ENCODE measurements at places on chromosomes 2 and 18. TPM values are rescaled to one million over a fixed set of nuclear protein-coding genes. Genes with fewer than 3 reads are reported as not detected.

- H3K4me1 ChIP-seq: no peaks in the 10 kb centered on the region
- no peaks in the 10 kb centered on the region for H3K36me3 ChIP-seq
- no peak overlapping the region for H3K27ac ChIP-seq
- no peak overlapping the region for H3K4me3 ChIP-seq
These were observed 92.5 kb upstream of the LRP1B start for GRCh38 chr2:142223309-142223708.

GRCh38 chr2:127012868-127013267, 94.1 kb downstream of the BIN1 start:
- no peak overlapping the region for H3K27ac ChIP-seq
- DNase-seq: peak; percentile 45

- no peak for DNase-seq
- H3K27me3 ChIP-seq: peaks cover 12% of the 10 kb centered on the region
- no peaks in the 10 kb centered on the region for H3K36me3 ChIP-seq
- H3K27ac ChIP-seq: no peak overlapping the region
- no peak overlapping the region for H3K4me3 ChIP-seq
These were observed 144.9 kb downstream of the ACTR3 start for GRCh38 chr2:114034742-114035141.

DNA sequence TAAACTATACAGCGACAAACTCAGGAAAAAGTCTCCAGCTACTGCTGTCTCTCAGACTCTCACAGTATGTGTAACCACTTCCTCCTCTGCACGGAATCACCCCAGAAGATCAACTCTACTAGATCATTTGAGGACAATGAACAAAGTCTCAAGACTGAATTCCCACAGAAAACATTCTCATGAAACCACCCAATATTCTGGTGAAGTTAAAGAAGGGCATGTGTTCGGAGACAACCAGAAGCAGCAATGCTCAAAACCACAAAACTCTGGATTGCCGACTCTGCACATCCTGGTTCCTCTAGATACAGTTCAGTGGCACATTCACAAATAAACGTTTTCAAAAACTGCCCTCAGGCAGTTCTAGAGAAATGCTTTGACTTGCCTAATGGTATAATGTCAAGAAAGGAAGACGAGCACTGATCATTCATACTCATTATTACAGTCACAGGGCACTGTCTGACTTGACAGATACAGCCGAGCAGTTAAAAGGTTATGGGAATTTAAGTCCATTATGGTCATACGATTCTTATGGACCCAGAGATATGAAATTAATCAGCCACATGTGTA, 91.9 kb upstream of the STK17B start:
- peak; percentile 64 for DNase-seq
- H3K4me1 ChIP-seq: peaks cover 5% of the 10 kb centered on the region
- no peaks in the 10 kb centered on the region for H3K27me3 ChIP-seq
- no peak overlapping the region for H3K4me3 ChIP-seq

GRCh38 chr18:77209587-77209986, 40.1 kb upstream of the GALR1 start:
- peaks cover 15% of the 10 kb centered on the region for H3K4me1 ChIP-seq
- peak overlapping the region; percentile 46 for H3K27ac ChIP-seq
- no peaks in the 10 kb centered on the region for H3K27me3 ChIP-seq
- no peak overlapping the region for H3K4me3 ChIP-seq
- peak; percentile 90 for DNase-seq
- H3K36me3 ChIP-seq: no peaks in the 10 kb centered on the region

ZNF804A gene
- 3.3 TPM for total RNA-seq

PXDN gene
- 153 TPM for total RNA-seq

KLHL30 gene
- under 0.01 TPM for total RNA-seq

- H3K27ac ChIP-seq: peak overlapping the region; percentile 85
- H3K27me3 ChIP-seq: no peaks in the 10 kb centered on the region
- peak; percentile 100 for DNase-seq
- no peak overlapping the region for H3K4me3 ChIP-seq
- H3K36me3 ChIP-seq: peaks cover 3% of the 10 kb centered on the region
These were observed 199.3 kb upstream of the EPAS1 start for GRCh38 chr2:46097714-46098480.

- H3K27me3 ChIP-seq: no peaks in the 10 kb centered on the region
- H3K27ac ChIP-seq: peak overlapping the region; percentile 99
- peak; percentile 78 for DNase-seq
- no peaks in the 10 kb centered on the region for H3K36me3 ChIP-seq
These were observed 138.0 kb downstream of the ZFP36L2 start for GRCh38 chr2:43088143-43089073.

DNA sequence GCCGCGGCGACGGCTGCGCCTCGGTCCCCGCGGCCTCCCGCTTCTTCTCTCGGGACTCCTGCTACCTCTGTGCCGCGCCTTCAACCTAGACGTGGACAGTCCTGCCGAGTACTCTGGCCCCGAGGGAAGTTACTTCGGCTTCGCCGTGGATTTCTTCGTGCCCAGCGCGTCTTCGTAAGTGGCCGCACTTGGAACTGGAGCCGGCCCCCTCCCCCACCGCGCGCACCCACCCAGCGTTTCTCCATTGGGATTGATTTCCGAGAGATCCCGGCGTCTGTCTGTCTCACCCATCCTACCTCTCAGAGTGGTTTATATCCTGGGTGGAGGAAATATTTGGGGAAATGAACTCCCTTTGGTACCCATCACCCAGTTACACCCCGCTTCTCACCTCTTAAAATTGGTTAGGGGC, 498 bp downstream of the ITGAV start:
- peak overlapping the region; percentile 83 for H3K4me3 ChIP-seq
- H3K27ac ChIP-seq: peak overlapping the region; percentile 83
- H3K36me3 ChIP-seq: no peaks in the 10 kb centered on the region

SULT1C2 gene
- total RNA-seq: not detected

GRCh38 chr2:240858871-240859270, 9.8 kb upstream of the AGXT start:
- no peak for DNase-seq
- H3K4me1 ChIP-seq: no peaks in the 10 kb centered on the region
- H3K36me3 ChIP-seq: no peaks in the 10 kb centered on the region
- peaks cover 43% of the 10 kb centered on the region for H3K27me3 ChIP-seq

DNA sequence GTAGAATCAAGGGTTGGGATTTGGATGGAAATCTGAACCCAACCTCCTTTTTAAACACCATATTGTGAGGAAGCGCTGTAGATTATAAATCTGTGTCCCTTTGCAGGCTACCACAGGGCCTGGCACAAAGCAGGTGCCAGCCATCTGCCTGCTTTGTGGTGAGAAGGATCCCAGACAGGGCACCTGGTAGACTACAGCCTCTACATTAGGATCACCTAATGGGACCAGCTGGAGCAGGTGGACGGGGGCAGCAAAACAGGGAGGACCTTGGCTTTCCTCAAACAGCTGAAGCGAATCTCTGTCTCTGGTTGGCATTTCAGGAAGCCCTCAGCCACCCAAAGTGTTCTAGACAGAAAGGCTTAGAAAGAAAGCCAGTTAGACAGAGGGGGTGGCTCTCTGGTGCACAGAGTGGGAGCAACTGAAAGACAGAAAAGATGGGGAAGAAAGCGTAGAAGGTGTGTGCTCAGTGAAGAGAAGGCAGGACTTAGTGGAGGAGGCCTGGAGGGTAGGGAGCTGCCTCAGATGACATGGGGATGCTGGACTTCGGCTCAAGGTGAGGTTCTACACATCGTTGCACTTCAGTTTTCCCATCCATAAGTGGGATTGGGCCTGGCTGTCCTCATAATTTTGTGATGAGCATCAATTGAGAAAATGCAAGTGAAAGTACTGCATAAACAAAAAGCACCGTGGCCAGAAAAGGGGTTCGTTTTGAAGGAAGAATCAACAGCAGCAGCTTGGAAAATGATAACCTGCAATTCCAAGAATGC, 350.8 kb downstream of the CYRIA start:
- H3K27ac ChIP-seq: no peak overlapping the region
- no peaks in the 10 kb centered on the region for H3K4me1 ChIP-seq
- H3K4me3 ChIP-seq: no peak overlapping the region
- no peaks in the 10 kb centered on the region for H3K27me3 ChIP-seq
- DNase-seq: no peak
- no peaks in the 10 kb centered on the region for H3K36me3 ChIP-seq

GRCh38 chr2:58131191-58132011, 84.8 kb downstream of the VRK2 start:
- H3K4me3 ChIP-seq: no peak overlapping the region
- peak overlapping the region; percentile 28 for H3K27ac ChIP-seq
- no peaks in the 10 kb centered on the region for H3K27me3 ChIP-seq

DNA sequence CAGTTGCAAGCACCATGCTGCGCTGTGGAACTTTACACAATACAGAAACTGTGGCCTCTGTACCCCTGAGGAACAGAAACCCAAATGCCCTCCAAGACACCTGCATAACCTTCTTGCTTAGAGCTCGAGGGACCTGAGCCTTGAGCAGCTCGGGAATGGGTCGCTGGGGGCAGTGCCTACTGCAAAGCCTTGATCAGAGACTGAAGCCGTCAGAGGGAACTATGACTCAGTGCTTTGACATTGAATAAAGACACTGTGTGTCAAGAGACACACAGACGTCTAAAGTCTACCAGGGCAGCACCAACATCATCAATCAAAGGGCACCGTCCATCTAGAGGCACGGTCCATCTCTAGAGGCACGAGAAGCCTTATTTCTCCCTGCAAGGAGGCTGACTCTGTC, 30.6 kb downstream of the GPR45 start:
- no peaks in the 10 kb centered on the region for H3K4me1 ChIP-seq
- H3K27me3 ChIP-seq: no peaks in the 10 kb centered on the region
- peaks cover 57% of the 10 kb centered on the region for H3K36me3 ChIP-seq

SLC19A3 gene
- total RNA-seq: not detected

- peaks cover 2% of the 10 kb centered on the region for H3K4me1 ChIP-seq
- H3K36me3 ChIP-seq: no peaks in the 10 kb centered on the region
- H3K27ac ChIP-seq: no peak overlapping the region
- H3K4me3 ChIP-seq: no peak overlapping the region
- H3K27me3 ChIP-seq: no peaks in the 10 kb centered on the region
- no peak for DNase-seq
These were observed 70.1 kb downstream of the OXER1 start for GRCh38 chr2:42693688-42694479.

DNA sequence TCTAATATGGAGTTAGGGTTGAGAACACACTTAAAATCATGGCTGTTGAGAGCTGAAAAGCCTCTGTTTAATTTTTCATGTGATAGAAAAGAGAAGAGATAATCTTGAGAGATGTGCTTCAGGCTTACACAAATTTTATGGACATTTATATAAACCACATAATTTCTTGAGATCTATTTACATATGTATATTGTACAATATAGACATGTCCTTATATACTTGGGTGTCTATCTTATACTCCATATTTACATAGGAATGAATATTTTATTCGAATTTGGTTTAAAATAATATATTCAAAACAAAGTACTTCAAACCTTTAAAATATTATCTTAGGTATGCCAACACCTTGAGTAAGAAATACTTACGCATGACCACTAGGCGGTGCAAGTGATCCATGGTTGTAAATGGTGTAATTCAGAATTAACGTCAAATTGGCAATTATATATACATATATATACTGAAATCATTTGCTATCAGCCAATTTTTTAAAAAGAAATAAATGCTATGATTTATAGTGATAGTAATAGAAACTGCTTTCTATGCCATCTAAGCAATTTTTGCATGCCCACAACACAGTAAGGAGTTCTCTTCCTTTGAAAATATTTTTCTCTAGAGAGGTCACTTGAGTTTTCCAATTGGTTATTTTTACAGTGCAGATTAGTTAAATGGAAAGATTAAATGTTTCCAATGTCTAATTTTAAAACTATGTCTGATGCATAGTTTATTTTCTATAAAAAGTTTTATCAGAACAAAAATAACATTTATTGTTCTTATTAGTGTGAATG, 37.6 kb upstream of the SPAG16 start:
- no peaks in the 10 kb centered on the region for H3K27me3 ChIP-seq
- no peaks in the 10 kb centered on the region for H3K36me3 ChIP-seq
- no peak overlapping the region for H3K4me3 ChIP-seq

DNA sequence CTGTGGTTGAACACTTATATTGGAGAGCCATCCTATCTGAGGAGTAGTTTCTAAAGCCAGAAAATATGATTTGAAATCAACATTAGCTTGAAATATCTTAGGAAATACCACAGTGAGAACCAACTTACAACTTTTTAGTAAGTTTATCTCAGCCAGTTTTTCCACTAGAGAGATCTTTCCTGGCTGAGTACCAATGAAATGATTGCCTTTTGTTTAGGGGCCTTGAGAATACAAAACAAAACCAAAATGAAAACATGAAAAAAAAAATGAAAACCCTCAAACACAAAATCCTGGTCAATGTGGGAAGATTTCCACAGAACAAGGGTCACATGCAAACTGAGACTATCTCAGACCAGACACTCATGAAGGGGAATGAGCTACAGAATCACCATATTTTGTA, 429.0 kb downstream of the SETBP1 start:
- no peak for DNase-seq
- H3K27ac ChIP-seq: no peak overlapping the region
- no peaks in the 10 kb centered on the region for H3K36me3 ChIP-seq
- no peak overlapping the region for H3K4me3 ChIP-seq
- peaks cover 6% of the 10 kb centered on the region for H3K27me3 ChIP-seq

GRCh38 chr2:23616630-23617029, 231.7 kb downstream of the KLHL29 start:
- H3K4me3 ChIP-seq: no peak overlapping the region
- H3K27ac ChIP-seq: no peak overlapping the region
- no peaks in the 10 kb centered on the region for H3K36me3 ChIP-seq
- no peak for DNase-seq
- H3K4me1 ChIP-seq: peaks cover 11% of the 10 kb centered on the region

- H3K27ac ChIP-seq: peak overlapping the region; percentile 74
- peaks cover 6% of the 10 kb centered on the region for H3K4me1 ChIP-seq
These were observed 1.1 kb downstream of the MARCHF4 start for GRCh38 chr2:216370961-216371712.

- H3K27ac ChIP-seq: no peak overlapping the region
- no peaks in the 10 kb centered on the region for H3K36me3 ChIP-seq
- no peak for DNase-seq
- 0 out of 2 replicates have a peak, but pooled peaks cover 2% of the 10 kb centered on the region for H3K27me3 ChIP-seq
- no peaks in the 10 kb centered on the region for H3K4me1 ChIP-seq
These were observed 33.8 kb upstream of the TEX51 start for GRCh38 chr2:126864861-126865260.

FAM117B gene
- 1.1 TPM for total RNA-seq

GRCh38 chr2:165007161-165007744, 51.9 kb upstream of the SLC38A11 start:
- no peaks in the 10 kb centered on the region for H3K36me3 ChIP-seq
- no peaks in the 10 kb centered on the region for H3K4me1 ChIP-seq
- no peak overlapping the region for H3K27ac ChIP-seq
- H3K4me3 ChIP-seq: no peak overlapping the region
- H3K27me3 ChIP-seq: peaks cover 4% of the 10 kb centered on the region
- no peak for DNase-seq

ACADL gene
- total RNA-seq: not detected

CCDC148 gene
- 0.56 TPM for total RNA-seq

CDH20 gene
- not detected for total RNA-seq

DNA sequence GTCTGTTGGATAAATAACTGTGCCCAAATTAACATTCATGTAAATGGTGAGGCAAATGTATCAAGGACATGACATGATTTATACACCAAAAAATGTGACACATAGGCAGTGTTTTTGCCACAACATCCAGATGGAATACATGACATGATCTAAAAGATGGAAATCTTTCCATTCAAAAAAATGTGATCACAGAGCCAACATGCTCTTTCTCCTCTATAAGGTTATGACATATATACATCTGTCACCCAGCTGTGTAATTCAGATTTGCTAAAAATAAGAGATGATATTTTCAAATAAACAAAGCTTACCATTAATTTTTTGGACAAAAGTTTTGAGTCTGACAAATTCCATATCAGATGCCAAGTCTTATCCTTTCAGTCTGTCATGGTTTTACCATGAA, 95.5 kb upstream of the COL3A1 start:
- H3K4me1 ChIP-seq: peaks cover 1% of the 10 kb centered on the region
- no peak overlapping the region for H3K4me3 ChIP-seq
- no peak for DNase-seq
- no peaks in the 10 kb centered on the region for H3K36me3 ChIP-seq
- H3K27ac ChIP-seq: no peak overlapping the region
